ENCODE measurements at places on chromosomes 16 and 17.

DNA sequence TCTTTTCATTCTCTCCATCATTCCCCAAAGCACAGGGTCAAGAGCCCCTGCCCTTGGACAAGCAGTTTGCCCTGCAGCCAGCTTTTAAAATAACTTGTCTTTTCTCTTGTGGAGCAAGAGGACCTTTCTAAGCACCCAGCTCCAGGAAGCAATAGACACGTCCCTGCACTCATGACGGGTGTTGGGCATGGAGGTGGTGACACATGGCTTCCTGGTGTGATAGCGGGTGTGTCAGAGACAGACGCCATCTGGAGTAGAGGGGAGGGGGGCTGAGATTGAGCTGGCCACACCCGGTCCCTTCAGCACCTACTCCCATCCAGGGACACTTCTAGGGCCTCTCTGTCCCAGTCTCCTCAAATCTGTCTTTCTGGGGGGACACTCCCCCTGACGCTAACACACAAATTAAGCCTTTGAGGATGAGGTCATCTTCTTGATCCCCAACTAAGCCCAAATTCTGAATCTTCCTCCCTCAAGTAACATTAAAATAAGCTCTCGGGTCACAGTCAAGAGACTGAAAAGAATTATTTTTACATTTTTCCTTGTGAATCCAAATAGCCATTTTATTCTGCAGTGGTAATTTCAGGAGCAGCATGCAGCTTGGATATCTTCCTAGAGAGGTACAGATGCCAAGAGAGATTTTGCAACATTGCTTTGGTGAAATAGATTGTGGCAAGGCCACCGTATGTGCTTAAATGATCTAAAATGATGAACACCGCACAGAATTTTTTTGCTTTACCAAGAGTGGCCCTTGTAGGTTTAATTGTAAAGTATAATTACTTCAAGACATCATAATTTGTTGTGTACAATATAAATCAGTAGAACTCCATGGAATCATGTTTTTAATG lies 216.6 kb upstream of the IRX3 start:
- no peak for DNase-seq

- no peak for DNase-seq
Observed at GRCh38 chr17:45689451-45689850, 94.7 kb upstream of the CRHR1 start.

DNA sequence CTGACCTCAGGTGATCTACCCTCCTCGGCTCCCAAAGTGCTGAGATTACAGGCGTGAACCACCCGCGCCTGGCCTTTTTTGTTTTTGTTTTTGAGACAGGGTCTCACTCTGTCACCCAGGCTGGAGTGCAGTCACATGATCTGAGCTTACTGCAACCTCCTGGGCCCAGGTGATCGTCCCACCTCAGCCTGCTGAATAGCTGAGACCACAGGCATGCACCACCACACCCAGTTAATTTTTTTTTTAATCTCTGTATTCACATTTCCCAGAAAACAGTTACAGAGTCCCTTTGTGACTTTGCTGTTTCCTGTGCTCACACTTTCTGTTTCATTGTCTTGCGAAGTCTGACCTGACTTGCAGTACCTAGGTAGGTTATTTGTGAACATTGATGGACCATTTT lies 2.7 kb downstream of the CLUAP1 start:
- DNase-seq = no peak

GRCh38 chr16:3581392-3581791 lies 4.2 kb upstream of the NLRC3 start:
- DNase-seq = no peak

DNA sequence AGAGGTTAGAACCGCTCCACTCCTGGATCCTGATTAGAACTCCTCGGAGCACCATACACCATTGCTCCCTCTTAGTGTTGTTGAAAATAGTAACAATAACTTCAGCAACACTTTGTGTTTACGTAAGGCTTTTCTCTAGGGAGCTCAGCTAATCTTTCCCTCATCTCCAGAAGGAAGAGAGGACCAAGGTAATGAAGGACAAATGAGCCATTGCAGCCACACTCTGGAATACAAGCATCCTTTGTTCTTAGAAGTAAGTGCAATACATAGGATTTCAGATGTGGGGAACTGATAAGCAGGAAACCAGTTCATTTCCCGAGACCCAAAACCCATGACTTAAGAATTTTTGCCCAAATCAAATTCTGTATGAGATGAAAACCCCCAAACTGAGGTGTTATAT lies 22.9 kb upstream of the ZNF652 start:
- DNase-seq = no peak

DNA sequence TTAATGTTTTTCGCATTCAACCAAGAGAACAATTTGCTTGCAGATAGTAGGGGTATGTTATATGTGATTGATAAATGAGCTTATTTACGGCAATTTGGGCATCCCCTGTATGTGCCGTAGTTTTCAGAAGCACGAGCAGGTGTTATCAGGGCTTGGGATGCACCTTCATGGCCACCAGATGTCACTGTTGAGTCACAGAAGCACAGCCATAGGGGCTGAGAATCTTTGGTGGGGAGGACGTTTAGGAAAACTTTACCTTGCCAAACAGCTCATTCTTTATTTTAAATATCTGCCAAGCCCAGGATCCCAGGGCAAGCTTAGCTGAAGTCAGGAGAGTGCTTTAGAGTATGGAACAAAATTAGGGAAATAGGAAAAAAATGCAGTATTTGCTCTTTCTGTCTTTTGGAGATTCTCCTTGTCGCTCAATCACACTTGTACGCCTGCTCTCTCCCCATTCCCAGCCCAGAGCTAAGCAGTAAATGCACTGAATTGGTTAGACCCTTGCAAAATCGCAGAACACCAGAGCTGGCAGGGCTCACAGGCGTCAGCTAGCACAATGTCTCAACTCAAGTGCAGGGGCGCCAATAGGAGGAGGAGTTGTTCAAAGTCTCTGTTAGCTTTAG lies 93.6 kb upstream of the MPHOSPH6 start:
- DNase-seq = peak; percentile 27

DNA sequence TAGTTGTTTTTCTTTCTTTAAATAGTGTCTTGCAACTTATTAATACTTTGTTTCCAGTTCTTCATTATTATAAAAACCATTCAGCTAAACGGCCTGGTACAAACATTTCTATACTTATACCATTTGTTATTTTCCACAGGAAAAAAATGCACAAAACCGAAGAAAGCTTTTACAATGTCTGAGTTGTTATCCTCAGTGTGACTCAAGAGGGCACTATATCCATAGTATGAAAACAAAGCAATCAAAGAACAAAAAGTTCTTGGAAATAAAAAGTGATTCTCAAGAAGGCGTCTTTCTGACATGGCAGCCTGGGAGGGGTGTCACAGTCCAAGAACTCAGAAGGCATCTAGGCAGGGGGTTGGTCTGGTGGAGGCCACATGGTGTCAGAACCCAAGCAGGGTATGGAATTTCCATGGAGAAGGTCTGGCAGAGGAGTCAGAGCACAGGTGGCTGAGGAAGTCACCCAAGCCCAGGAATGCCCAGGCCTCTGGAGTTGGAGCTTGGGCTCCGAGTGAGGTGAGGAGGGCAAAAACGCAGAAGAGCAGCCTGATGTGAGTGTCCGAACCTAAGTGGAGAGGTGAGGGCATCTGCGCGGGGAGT lies 70.9 kb upstream of the ATP2A3 start:
- no peak for DNase-seq

DNA sequence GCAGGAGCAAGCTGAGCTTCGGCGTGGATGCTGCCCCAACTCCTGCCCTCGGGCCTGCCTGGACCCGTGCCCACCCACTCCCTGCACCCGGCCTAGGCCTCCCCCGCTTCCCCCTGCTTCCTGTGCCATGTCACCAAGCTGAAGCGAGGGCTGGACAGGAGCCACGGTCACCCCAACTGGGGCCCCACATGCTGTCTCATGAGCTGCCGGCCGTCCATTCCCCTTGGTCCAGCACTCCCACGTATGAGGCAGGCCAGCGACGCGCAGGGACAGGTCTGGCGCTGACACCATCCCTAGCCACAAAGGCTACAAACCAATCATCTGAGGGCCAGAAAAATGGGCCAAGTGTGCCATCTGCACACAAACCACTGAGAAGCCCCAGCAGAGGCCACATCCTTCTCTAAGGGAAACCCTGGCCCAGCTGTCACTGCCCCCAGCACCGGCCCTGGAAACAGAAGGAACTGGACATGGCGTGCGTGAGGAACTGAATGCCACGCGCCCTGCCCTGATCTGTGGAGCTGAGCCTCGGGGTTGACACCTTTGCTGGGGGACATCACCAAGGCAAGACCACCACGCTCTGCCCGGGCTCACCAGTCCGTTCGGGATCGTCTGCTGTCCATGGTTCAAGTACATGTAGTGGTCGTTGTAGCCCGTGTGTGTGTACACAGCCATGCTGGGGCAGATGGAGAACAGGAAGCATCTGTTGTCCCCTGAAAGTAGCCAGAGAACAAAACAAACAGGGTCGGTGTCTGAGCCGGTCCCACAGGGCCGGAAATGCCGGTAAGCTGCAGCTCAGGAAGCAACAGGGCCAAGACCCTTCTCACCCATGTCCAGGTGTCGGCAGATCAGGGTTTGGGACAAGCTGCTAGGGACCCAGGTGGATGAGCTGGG lies 22.2 kb downstream of the MEAK7 start:
- DNase-seq = no peak

GRCh38 chr17:50691550-50692447 lies 15.9 kb downstream of the ANKRD40 start:
- no peak for DNase-seq

DNA sequence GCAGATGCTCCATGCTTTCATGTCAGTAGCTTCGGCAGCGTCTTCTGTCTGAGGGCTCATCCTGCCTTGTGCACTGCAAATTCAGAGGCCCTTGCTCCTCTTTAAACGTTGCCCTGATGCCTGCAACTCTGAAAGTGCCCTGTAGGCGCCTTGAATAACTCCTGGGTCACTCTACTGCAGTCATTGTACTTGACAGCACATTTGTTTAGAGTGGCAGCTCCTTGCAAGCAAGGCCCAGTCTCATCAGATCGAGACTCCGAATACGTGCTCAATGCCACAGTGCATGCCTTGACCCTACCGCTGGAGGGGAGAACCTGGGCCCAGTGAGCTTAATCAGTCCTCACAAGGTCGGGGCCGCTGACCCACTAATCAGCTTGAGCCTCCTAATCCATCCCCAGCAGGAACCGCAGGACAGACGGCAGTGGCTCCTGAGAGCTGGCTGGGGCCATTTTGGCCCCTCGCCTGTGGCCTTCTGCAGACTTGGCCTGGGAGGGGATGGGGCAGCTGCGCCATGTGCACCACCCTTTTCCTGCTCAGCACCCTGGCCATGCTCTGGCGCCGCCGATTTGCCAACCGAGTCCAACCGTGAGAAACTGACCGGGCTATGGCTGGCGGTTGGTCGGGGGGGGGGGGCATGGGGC lies at the start of gene PRCD:
Gene PRCD, plus strand, starts transcription at position 414 of the 641 bp plus-strand sequence. Its CDS starts 98 bp downstream, at position 512.
- no peak for DNase-seq

DNA sequence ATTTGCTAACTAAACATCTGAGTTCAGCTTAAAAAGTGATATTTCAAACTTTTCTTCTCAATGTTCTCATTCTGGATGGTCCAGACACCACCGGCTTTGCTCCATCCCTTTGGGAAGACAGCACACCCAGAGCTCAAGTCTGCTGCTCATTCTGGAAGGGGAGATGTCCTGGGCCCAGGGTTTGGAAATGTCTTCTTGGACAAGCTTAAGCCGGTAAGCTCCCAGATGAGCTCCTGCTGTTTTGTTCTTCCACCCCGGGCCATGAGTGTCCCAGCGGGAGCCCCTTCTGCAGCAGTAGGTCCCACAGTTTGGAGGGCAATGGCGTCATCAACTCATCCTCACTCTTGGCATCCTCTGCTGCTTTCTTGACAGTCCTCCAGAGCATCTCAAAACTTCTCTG lies 105.2 kb downstream of the TMEM100 start:
- no peak for DNase-seq

DNA sequence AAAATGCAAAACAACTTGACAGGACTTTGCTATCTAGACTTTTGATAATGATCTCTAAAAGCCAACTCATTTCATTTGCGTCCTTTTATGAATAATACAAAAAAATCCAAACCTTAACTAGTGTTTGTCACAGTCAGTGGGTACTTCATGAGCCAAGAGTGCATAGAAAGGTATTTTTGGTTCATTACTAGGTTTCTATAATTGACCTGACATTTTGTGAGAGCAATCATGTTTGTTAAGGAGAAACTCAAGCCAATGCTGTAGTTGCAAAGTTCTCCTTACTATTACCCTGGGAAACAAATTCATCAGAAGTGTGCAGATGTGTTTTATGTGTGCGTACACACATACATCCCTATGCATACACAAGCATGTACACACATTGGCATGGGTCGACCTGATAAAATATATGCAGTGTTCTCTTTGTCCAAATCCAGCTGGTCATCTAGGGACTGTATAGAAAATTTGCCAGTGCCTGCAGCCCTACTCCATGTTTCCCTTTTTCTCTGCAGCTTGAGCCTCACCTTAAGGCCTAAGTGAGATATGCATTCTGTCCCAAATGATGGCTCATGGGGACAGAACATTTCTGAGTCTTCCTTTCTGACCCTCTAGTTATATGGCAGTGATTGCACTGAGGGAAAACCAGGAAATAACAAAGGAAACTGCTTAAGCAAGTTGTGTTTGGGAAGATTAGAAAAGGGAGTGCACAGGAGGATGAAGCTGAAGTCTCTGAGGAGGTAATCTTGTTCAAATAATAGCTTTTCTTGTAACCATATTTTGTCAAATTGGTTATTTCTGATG lies 128.1 kb downstream of the CDH13 start:
- no peak for DNase-seq

GRCh38 chr16:82201351-82201750 lies 31.3 kb upstream of the MPHOSPH6 start:
- no peak for DNase-seq

DNA sequence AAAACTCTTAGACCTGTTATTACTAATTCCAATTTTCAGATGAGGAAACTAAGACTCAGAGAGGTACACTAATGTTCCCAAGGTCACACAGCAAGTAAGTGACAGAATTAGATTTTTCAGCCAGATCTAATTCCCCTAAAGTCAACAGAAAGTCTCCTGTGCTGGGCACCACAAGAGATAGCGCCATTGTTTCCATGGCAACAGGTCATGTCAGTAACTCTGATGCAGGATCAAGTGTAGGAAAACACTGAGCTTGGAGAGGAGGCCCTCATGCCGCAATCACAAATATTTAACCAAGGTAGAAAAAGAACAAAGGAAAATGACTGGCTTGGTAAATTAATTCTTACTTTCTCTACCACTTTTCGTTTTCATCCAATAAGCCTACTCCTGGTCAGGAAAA lies 166.0 kb upstream of the CDH13 start:
- DNase-seq = no peak

DNA sequence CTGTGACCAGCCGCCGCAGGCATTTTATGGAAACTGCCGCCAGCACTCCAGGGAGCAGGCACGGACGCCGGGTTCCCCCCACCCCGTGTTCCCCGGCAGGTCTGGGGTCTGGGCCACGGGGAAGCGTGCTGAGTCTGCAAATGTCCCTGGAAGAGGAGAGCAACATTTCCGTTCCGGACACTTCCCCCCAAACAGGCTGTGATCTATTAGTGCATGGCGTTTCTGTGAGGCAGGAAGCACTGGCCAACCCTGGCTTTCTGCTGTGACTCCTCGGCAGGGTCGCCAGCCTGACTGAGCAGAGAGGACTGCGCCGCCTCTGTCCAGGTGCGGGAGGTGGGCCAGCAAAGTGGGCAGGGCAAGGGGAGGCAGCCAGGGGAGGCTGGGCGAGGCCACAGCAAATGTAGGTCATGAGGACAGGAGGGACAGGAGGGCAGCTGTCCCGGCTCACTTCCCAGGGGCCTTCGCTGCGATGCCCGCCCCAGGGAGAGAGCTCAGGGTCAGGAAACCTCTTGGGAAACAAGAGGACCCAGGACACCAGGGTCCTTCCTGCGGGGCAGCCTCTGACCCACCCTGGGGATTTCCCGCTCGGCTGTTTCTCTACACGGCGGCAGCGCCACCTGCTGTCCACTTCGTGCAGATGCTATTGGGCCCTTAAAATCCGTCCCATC lies 9.5 kb downstream of the FOXF1 start:
- DNase-seq = peak; percentile 14
